ENCODE measurements at places on chromosomes 3 and 15. TPM values are rescaled to one million over a fixed set of nuclear protein-coding genes. Genes with fewer than 3 reads are reported as not detected.

Gene OR5H1
- not detected for total RNA-seq

Gene GOLGA6A
- not detected for total RNA-seq

Gene FBLN2
- total RNA-seq = 43.6 TPM

Gene AADAC
- not detected for total RNA-seq

Gene DNAJC19
- total RNA-seq = 98.4 TPM

Gene ISG20
- total RNA-seq = 6.0 TPM

Gene CHST2
- 1.3 TPM for total RNA-seq

Gene SUSD5
- 1.4 TPM for total RNA-seq

Gene ZNF654
- total RNA-seq = 13.7 TPM
